ENCODE measurements at places on chromosomes 4 and X.

DNA sequence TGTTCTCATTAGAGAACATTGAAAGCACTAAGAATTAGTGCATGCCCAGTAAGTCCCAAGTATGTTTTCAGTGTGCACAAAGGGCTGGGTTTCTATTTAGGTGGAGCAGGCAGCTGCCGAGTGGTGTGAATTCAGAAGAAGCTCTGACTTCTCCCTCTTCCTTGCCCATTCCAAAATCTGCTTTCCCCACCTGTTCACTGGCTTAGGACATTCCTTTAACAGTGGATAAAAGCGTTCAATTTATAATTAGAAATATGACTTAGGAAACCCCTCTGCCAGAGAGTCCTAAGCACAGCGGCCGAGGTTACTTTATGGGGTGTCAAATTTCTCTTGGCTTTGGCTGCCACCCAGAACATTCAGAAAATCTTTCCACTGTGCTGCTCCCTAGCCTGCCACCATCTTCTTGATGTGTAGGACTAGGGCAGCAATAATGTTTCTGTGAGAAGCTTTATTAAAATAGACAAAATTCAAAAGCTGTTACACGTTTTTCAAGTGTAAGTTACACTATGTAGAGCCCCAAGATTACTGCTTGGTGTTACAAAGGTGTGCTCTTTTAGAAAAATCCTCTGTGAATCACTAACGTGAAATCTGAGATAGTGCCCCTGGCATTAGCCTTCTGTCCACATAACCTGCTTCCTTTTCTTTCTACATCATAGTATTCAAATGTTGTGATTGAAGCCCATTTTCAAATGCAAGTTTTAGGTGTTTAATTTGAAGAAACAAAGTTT is 191.6 kb upstream of the ANKRD50 start:
- no peak for DNase-seq

DNA sequence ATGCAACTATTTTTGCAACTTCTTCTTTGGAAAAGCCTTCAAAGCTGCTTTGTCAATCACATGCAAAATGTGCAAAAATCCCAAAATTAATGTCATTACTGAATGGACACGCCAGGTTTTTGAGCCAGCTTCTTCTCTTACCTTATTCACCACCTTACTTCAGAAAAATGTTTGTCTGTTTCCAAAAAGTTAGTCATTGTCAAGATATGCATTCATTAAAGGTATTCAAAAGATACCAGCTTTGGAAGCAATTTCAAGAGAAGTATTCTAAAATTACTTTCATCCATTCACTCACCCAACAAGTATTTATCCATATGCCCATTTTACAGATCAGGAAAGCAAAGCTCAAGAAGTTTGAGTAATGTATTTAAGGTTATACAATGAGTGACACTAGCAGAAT is 2.3 kb upstream of the SEPSECS start:
- no peak for DNase-seq

DNA sequence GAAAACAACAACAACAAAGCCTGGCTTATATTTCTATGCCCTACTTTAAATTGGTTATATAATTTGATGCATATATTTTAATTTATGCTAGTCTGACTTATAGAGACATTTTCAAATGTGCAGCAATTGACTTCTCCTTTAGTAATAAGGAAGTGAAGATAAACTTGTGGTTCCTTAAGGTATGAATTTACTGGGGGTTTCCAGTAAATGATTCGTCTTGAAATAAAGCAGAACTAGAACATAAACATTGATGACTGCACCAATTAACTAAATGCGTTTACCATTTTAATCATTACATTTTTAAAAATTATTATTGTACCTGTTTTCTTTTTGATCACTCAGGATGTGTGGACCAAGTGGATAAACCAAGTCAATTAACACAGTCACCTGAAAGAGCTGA is 99.6 kb upstream of the CCSER1 start:
- no peak for DNase-seq

GRCh38 chr4:136742333-136742732 is 790.0 kb downstream of the PCDH18 start:
- DNase-seq, result no peak

DNA sequence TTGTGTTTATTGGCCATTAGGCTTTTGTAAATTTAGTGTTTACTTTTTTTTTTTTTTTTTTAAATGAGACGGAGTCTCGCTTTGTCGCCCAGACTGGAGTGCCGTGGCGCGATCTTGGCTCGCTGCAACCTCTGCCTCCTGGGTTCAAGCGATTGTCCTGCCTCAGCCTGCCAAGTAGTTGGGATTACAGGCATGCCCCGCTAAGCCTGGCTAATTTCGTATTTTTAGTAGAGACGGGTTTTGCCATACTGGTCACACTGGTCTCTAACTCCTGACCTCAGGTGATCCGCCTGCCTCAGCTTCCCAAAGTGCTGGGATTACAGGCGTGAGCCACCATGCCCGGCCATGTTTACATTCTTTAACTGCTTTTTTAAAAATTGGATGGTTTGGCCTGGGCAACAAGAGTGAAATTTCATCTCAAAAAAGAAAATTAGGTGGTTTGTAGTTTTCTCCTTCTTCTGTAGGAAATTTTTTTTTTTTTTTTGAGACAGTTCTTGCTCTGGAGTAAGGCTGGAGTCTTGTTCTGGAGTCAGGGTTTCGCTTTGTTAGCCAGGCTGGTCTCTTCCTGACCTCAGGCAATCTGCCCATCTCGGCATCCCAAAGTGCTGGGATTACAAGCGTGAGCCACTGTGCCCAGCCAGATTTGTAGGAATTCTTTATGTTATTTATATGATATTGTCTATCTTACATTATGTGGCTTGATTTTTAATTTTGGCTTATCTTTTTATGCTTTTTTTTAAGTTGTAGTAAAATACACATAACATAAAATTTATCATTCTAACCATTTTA is 15.1 kb downstream of the UBE2K start:
- no peak for DNase-seq

DNA sequence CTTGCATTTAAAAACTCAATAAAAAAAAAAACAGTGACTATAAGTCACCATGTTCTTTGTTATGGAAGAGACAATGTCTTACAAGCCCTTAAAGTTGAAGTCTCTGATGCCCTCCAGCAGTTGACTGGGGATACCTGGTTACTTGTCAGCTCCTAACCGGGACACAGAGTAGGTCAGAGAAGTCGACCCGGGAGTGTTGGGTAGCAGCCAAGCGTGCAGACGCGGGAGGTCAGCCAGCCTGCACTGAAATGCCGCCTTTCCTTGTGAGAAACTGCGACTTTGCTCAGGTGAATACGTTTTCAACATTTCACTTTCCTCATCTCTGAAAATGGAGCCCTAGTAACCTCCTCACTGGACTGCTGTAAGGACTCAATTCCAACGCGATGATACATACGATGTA is 81.8 kb downstream of the F11 start:
- DNase-seq, result no peak

GRCh38 chr4:80409809-80410208 is 74.3 kb downstream of the CFAP299 start:
- DNase-seq, result no peak

- no peak for DNase-seq
Observed at GRCh38 chrX:53211391-53211978, 13.5 kb downstream of the KDM5C start.

DNA sequence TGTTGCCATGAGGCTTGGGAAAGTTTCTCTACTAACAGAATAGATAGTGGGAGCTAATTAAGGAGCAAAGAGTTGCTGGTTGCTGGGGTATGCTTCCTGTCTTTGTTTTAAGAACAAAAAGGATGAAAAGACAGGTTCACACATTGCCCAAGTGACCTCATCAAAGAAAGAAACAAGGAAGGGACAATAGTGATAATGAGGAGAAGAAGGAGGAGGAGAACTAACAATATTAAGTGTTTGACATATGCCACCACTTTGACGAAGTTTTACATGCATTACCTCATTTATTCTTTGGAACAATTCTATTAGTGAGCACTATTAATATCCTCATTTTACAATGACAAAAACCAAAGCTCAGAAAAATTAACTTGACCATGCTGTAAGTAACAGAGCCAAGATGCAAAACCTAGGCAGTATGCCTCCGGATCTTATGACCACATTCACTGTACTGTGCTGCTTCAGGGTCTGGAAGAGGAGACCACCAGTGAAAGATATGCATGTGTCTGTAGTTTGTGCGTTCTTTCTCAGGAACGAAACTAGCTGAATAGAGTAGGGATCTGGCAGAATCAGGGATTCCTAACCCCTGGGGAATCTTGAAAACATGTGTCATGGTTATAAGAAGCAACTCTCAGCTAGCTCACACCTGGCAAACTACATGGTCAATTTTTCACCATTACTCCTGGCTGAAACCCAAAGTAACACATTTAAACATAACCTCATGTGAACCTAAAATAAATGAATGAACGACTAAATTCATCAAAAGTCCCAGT is 83.8 kb downstream of the MOSPD2 start:
- DNase-seq, result no peak

GRCh38 chr4:143538979-143539669 is 25.6 kb downstream of the SMARCA5 start:
- DNase-seq, result no peak

DNA sequence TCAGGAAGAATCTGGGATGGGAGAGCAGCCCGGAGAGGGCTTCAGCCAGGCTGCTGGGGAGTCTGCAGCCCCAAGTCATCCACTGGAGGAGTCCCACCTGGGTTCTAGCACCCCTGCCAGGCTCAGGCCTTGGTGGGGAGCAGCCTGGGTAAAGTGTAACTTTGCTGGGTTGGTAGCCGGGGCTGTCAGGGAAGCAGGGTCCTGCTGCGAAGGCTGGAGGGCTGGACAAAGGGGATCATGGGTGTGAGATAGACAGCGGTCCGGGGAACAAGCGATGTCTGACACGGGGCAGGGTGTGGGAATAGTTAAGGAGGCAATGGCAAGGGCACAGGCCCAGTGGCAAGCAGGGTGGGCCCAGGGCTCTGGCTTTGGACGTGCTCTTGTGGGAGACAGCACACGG is 37.6 kb downstream of the PDHA1 start:
- DNase-seq, result no peak

- no peak for DNase-seq
Observed at GRCh38 chr4:78735697-78736096, 40.5 kb upstream of the BMP2K start.

GRCh38 chr4:126853715-126854114 is 779.0 kb upstream of the INTU start:
- no peak for DNase-seq

GRCh38 chrX:38732866-38733265 is 68.4 kb upstream of the MID1IP1 start:
- DNase-seq, result no peak

DNA sequence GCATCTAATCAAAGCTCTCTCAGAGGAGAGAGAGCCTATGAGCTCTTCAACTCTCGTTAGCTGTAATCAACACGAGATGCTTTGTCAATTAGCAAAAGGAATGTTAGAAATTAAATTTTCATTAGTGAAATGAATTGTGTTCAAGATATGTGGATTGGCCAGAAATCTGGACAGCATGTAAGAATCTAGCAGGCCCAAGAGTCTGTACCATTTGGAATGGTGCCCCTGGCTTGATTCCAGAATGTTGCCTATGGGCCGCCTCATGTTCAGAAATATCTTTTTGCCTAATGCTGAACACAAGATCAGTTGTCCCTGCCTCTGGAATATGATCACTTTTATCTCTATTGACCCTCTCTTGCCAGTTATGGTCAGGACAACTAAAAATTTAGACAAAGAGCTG is 88.2 kb downstream of the RBM46 start:
- DNase-seq, result no peak

- DNase-seq, result no peak
Observed at GRCh38 chr4:183610033-183610432, 49.0 kb downstream of the RWDD4 start.

- DNase-seq, result no peak
Observed at GRCh38 chr4:7649741-7650531, 215.2 kb upstream of the PSAPL1 start.

DNA sequence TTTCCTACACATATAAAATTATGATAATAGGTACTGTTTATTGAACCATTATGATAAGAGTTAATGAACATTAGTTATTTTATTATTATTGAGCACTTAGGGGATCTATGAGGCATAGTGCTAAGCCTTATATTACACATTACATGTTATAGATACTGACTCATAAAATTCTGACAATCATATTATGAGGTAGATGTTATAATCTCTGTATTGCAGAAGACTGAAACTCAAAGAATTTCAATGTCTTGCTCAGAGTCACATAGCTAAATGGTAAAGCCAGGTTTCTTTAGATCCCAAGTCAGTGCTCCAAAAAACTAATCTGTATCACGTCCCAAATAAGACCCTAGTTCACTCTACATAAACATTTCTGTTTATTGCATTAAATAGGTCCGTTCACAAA is 207.2 kb upstream of the CNKSR2 start:
- DNase-seq, result no peak

All from ecto neural progenitor cell (in vitro differentiated cells).